Esophagus mucosa (tissue), 1 donor: ENCODE measurements at places on chromosomes 6 and 20. TPM values are rescaled to one million over a fixed set of nuclear protein-coding genes. Genes with fewer than 3 reads are reported as not detected.
A peak's percentile ranks its signal among the peaks of the same experiment; 100 is the strongest.

VWA7 gene
- total RNA-seq, result 1.6 TPM

- ATAC-seq, result no peak
Observed at GRCh38 chr20:6381887-6382286, 259.1 kb upstream of the FERMT1 start.

DNA sequence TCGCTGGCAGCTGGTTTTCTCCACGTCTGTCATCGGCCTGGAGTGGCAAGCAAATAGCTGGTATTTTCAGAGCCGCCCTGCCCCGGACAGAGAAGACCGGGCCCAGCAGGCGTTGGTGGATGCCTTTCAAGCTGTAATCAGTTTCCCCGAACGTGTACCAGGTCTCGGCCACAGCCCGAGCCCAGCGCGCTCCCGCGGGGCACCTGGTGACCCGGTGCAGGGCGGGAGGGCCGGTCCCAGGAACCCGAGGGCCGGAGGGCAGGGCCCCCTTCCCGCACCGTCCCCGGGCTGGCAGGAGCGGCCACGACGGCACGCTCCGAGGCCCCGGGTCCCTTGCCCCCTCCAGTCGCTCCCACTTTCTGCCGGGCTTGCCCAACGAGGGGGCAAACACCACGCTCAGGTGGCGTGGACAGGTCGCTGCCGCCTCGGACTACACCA, 348 bp upstream of the PYGB start:
- ATAC-seq, result peak; percentile 48

GRCh38 chr6:42512579-42512978, 51.2 kb upstream of the UBR2 start:
- no peak for ATAC-seq

ATF6B gene
- total RNA-seq, result 76.0 TPM

DNA sequence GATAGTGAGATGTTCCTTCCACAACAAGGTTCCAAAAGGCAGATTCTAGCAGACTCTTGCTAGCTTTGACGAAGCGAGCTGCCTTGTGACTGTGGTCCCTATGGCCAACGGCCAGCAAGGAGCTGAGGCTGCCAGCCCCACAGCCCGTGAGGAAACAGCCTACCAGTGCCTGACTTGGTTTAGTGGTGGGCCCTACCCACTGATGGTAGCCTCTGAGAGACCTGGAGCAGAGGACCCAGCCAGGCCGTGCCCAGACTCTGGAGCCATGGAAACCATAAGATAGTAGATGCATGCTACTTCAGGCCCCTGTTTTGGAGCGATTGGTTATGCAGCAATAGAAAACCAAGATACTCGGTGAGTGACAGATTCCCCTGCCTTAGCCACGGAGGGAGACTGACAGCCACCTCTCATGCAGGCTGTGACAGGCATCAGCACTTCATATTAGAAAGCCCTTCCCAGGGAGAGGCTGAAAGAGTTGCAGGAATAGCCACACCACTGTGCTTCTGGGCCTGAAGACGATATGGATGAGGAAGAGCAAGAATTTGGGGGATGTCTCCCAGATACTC, 19.2 kb downstream of the PSMG4 start:
- no peak for ATAC-seq

ZSCAN16 gene
- 2.9 TPM for total RNA-seq

CDH4 gene
- total RNA-seq, result not detected

DNA sequence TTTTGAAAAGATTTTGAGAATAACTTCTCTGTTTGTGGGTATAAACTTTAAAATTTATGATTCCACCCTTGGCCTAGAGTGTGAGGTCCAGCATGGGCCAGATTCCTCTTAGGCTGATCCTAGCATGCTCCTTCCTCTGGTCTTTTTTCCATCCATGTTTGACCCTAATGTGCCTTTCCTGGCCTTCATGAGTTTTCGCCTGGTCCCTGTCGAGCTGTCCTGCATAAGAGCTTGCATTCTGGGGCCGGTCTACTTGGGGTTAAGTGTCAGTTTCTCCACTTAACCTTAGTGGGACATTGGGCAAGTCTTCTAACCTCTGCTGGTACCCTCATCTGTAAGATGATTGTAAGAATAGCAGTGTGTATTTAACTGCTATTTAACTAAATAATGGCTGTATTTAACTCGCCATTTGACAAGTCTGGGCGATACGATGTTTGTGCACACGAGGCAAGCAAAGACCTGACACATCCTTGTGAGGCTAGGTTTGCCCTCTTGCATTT, 40.7 kb upstream of the TAGAP start:
- ATAC-seq, result no peak

DNA sequence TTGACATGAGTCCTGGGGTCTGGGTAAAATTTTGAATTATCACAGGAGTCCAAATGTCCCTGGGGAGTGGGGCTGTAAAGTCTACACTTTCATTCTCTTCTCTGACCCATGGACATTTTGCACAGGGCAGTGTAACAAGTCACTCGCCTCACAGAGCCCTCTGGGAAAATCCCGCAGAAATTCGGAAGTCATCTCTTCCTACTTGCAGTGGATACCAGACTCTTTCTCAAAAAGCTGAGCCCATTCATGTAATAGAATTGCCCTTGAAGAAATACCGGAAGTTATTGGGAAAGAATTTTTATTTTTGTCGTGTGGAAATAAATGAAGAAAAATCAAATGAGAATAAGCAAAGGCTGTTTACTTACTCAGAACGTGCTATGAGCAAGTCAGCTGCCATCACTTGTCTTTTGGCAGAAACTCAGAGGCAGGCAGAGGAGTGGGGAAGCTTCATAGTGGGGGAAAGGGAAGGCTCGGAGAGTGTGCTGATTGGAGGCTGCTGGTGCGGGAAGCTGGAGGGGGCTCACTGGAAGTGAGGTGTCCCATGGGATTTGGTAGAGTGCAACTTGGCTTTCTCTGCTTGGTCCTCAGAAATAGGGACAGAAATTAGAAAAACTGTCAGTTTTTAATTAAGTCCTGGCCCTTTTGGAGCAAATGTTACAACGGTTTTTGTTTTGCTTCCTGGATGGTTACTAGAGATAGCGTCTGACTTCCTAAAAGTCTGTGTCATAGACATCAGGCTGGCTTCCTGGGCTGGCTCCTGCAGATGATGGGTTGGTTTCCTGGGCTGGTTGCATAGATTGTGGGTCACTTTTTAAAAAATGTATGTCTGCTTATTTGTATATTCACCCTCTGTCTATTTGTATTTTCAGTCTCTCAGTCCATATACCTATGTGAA, 79.8 kb upstream of the EEF1E1 start:
- ATAC-seq, result no peak

GRCh38 chr6:170057034-170057734, 233.7 kb downstream of the DLL1 start:
- no peak for ATAC-seq

GRCh38 chr6:158064725-158065251, 83.1 kb downstream of the SYNJ2 start:
- ATAC-seq, result no peak

DNA sequence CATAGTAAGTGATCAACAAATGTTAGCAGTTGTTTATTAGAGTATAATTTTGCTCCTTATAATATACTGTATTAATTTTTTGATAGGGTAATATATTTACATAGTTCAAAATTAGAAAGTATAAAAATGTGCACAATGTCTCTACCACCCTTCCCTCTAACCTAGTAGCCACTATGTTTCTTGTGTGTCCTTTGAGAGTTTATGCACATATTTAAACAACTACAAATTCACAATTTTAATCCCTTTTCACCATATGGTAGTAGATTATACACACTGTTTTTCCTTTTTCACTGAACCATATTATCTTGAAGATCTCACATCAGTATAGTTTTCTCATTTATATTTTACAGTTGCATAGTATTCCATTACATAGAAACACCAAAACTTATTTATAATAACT, 194.9 kb downstream of the ASCC3 start:
- no peak for ATAC-seq

DNA sequence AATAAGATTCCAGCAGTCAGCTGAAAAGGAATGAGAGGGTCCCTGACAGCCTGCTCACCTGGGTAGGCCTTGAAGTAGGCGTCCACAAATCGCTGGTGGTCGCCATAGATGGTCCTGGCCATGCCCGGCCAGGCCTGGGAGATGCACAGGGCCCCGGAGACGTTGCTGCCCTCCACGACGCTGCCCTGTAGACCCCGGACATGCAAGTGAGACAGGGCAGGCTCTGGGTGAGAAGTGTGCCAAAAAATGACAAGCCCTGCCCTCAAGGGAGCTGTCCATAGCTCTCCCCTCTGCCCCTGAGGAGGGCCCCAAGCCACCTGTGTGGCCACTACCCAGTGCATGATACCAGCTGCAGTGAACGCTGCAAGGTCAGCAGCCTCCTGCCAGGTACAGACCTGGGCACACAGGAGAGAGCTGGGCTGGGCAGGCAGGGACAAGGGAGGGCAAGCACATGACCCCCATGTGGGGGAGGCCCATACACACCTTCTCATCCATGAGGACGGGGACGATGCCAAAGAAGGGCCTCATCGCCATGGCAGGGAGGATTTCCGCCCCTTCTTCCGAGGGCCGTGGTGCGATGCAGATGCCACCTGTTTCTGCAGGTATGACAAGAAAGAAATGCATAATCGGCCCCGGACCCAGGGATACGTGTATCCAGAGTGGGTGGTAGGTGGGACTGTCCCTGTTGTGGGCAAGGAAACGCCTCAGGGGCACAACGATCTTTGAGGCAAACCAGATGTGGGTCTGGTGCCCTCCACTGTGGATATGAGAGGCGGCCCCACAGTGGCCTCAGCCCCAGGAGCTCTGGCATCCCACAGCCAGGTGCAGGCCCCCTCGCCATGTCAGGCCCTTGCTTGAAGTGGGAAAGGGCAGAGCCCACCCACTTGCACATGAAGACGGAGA, 21.2 kb upstream of the APMAP start:
- ATAC-seq, result no peak

GRCh38 chr6:107116328-107116892, 1.1 kb upstream of the BEND3 start:
- peak; percentile 25 for ATAC-seq

NOP56 gene
- 119 TPM for total RNA-seq

DNA sequence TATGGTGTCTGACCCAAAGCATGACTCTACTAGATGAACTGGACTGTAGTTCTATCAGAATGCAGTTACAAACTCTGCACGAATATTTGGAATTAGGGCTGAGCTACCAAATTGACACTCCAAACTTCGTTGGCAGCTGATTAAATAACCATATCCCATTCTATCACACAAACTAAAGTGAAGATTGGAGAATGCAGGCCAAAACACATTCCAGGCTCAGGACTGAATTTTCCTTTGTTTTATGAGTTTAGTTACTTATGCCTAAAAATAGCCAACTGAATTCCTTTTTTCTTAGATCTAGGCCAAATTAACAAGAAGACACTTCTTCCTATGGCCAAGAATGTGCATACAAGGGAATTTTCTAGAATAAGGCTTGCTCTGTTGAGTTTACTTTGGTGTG, 9.7 kb upstream of the KIAA0408 start:
- ATAC-seq, result no peak

GRCh38 chr6:132648356-132648755, 10.6 kb downstream of the TAAR1 start:
- ATAC-seq, result no peak
